ENCODE measurements at places on chromosomes 3 and 15.

DNA sequence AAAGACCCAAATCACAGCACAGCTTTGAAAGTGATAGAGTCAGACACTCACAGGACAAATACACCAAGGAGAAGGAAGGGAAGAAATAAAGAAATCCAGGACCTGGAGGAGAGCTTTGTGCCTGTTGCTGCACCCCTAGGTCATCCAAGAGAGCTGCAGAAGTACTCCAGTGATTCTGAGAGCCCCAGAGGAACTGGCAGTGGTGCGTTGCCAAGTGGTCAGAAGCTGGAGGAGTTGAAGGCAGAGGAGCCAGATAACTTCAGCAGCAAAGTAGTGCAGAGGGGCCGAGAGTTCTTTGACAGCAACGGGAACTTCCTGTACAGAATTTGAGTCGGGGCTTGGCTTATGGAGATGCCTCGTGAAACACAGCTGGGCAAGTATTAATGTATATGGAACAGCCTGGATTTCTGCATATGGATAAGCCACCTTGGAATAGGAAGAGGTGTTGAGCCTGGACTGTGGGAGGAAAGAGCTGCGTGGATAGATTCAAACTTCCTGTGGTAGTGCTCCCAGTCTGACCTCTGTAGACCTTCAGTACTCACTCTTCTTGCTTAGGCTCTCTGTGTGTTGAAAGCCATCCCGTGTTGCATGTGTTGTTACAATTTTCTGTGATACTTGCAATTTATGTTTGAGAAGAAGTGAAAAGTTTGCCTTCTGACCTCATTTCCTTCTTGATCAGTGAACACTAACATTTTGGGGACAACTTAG lies 6.1 kb downstream of the NGRN start:
- DNase-seq, result no peak

DNA sequence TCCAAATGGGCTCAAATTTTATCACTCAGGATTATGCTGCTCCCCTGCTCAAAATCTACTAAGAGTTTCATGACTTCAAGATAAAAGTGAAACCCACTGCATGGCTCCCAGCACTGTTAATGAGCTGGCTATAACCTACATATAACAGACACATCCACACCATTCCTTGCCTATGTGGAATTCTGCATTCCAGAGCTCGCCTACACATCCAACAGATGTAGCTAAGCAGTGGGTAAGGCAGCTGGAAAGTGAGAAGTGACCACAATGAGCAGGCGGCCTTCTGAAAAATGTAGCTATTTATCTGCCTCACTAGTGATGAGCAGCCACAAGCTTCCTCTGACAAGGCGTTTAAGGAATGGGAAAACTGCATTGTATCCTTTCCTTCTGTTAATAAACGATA lies 92.0 kb upstream of the TRIM42 start:
- DNase-seq, result no peak

- no peak for DNase-seq
These were observed 5.4 kb downstream of the VIPR1 start for GRCh38 chr3:42507761-42508335.

DNA sequence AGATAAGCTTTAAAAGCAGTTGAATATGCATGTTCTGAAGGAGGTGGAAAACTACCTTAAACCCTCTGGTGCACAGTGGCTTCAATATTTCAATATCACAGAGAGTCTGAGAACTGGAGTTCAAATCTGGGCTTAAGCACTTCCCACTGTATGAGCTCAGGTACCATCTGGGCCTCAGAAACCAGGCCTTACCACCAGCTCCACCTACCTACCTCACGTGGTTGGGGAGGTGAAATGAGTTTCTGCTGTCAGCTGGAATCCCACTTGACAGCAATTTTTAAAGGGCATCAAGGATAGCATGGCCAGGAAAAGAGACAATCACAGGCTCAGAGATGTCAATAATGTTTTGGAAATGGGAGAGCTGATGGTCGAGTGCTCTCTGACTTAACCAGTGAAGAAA lies 5.0 kb downstream of the CHCHD4 start:
- DNase-seq, result no peak

DNA sequence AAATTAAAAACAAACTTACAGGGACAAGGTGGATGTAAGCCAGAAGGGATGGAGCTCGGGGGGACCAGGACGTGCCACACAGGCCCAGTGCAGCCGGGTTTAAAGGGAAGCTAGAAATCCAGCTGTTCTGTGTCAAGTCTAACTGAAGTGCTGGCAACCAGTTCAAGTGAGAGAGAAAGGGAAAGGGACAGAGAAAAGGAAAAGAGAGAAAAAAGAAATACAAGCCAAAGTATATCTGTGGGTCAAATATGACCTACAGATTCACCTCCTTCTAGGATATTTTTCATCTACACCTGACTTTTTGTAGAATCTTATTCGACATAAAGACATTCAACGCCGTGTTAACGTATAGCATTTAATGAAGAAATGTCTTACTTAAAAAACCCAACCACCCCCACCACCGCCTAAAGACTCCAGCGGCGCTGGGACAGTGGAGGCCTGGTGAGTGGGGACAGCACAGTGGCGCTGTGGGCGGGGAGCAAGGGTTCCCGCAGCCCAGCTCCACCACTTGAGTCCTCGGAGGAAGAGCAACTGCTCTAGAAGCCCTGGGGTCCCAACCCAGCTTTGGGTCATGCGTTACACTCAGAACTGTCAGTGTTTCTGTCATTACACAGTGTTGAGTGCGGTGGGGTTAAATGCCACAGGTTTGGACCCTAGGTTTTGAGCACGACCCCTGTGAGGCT lies 62.3 kb downstream of the CHSY1 start:
- DNase-seq, result no peak

DNA sequence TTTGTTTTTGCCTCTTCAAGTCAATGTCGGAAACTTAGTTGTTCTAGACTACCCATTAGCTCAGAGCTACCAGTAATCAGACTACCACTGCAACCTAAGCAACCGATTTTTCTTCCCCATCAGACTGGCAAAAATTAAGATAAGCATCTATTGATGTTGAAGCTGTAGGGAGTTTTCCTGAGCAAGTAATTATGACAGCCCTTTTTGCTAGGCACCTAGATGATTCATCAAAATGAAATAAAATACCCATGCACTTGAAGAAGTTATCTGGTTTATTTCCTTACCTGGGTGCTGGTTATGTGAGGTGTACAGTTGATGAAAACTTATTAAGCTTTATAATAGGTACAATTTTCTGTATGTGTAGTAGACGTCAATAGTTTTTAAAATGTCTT lies 554 bp upstream of the COMMD4 start:
- no peak for DNase-seq

GRCh38 chr3:96264701-96265100 lies 549.7 kb upstream of the EPHA6 start:
- no peak for DNase-seq

DNA sequence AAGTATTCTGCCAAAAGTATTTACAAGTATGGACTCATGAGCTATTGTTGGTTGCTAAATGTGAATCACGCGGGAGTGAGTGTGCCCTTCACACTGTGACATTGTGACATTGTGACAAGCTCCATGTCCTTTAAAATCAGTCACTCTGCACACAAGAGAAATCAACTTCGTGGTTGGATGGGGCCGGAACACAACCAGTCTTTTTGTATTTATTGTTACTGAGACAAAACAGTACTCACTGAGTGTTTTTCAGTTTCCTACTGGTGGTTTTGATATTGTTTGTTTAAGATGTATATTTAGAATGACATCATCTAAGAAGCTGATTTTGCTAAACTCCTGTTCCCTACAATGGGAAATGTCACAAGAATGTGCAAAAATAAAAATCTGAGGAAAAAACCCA lies 30.3 kb downstream of the SYNM start:
- no peak for DNase-seq

GRCh38 chr3:901953-902778 lies 190.7 kb upstream of the CNTN6 start:
- DNase-seq, result no peak

DNA sequence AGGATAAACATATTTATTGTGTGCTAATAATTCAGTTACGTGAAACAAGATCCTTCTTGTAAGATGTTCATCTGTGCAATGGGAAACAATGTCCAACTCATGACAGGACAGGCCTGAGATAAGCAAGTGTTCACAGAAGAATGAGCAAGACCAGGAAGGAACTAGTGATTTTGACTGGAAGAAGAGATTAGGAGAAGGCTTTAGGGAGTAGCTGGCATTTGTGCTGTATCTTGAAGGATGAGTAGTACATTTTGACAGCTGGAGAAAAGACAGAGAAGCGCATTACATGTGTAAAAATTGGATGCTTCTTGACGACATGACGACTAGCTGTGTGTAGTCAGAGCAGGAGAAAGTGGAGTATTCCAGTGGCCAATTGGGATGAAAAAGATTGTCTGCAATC lies 48.4 kb downstream of the GBE1 start:
- no peak for DNase-seq

- DNase-seq, result no peak
These were observed 511.1 kb downstream of the OTOL1 start for GRCh38 chr3:162007722-162008121.

- no peak for DNase-seq
These were observed 44.6 kb downstream of the CCNL1 start for GRCh38 chr3:157115069-157116006.

GRCh38 chr15:39181056-39181747 lies 399.7 kb upstream of the THBS1 start:
- DNase-seq, result no peak

GRCh38 chr3:51904034-51904823 lies 1.1 kb upstream of the IQCF1 start:
- DNase-seq, result no peak

- DNase-seq, result no peak
These were observed 280.0 kb downstream of the PDCD6IP start for GRCh38 chr3:34078418-34078817.

- DNase-seq, result no peak
These were observed 3.1 kb upstream of the GATA2 start for GRCh38 chr3:128496019-128496601.

GRCh38 chr3:179000144-179000543 lies 71.5 kb downstream of the ZMAT3 start:
- no peak for DNase-seq

DNA sequence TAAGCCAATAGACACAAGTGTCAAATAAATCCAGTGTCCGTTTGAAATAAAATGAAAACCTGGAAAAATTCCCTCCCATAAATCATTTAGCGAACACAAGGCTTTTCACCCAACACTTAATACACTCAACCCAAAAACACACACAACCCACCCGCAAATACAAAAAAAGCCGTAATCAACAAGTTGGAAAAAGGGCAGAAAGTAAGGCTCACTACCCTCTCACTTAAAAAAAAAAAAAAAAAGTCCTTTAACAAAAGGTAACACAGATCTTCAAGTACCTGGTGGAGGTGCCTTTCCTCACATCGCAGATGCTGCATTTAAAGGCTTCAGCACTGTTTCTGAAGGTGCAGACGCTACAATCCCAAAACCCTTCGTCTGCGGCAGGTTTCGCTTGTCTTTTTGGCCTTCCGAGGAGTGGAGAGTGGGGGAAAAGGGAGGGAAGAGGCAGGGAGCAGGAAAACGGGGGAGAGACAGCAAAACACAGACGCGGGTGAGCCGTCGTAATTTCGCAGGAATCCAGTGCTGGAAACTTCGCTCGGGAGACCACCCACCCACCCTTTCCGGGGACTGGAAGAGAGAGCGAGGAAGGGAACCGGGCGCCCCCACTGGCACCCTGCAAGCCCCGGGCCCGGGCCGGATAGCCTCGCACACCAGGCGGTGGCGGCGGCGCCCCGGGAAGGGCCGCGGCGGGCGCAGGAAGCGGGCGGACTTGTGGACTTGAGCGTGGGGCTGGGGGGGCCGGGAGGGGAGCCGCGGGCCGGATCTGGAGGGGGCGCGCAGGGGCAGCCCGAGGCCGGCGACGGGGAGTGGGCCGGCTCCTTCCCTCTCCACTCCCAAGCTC lies 401.8 kb downstream of the SHQ1 start:
- DNase-seq, result no peak

DNA sequence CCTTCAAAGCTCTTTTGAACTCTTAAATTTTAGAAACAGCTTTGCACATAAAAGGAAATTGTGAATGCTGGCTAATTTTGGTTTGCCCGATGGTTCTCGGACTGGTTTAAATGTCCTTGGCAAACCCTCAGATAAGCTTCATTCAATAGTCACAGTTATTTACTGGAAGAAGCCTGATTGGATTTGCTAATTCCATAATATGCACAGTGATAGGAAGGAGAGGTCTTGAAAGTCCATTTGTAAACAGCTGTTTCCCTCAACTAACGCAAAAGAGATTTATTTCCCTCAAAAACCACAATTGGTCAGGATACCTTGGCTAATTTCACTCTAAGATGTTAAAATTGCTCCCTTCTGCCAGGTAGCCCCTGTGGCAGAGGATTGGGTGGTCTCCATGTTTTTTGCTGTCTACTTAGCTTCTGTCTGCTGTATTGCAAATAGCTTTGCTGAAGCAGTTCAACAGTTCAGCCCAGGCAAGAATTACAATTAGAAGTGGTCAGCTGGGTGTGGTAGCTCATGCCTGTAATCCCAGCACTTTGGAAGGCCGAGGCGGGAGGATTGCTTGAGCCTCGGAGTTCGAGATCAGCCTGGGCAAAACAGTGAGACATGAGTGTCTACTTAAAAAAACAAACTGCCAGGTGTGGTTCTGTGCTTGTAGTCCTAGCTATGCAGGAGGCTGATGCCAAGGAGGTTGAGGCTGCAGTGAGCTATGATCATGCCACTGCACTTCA lies 30.6 kb upstream of the PROK2 start:
- no peak for DNase-seq

DNA sequence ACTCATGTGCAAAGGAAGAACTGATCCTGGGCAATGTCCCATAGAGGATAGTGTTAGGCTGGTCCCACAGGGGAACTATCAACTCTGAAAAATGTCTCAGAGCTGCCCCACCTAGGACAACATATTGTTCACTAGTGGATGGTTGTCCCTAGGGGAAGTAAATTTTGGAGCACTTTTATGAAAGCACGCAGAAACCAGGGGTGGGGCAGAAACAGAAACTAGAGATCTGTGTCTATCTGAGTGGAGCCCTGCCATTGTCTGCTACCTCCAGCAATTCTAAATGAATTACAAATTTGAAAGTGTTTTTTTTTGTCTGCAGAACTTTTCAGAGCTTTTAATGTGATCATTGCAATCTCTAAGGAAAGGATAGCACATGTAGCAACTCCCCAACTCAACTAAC lies 357.1 kb upstream of the PROK2 start:
- DNase-seq, result no peak

DNA sequence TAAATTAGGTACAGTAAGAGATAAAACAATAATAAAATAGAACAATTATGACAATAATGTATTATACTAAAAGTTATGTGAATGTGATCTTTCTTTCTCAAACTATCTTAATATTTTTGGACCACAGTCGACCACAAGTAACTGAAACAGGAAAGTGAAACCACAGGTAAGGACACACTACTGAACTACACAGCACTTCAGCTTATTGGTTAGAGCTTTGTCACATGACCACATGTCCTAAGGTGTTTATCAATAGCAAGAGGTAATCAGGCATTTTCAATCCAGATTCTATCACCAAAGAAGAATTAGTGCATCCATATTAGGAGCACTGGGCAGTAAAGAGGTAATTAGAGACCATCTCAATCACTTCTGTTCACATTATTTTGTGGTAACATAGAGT lies 392.8 kb downstream of the RSL24D1 start:
- no peak for DNase-seq

GRCh38 chr3:72890166-72890925 lies 2.5 kb downstream of the GXYLT2 start:
- DNase-seq, result no peak

- no peak for DNase-seq
These were observed 160.1 kb upstream of the PLAAT1 start for GRCh38 chr3:193080821-193081365.

GRCh38 chr3:126300761-126301481 lies 56.3 kb downstream of the KLF15 start:
- DNase-seq, result no peak

- DNase-seq, result no peak
These were observed 99.1 kb downstream of the VGLL4 start for GRCh38 chr3:11544412-11545181.

Data from activated CD8-positive, alpha-beta memory T cell treated with anti-CD3 and anti-CD28 coated beads for 1 hour (primary cell).